ENCODE measurements at places on chromosomes 3 and 15. TPM values are rescaled to one million over a fixed set of nuclear protein-coding genes. Genes with fewer than 3 reads are reported as not detected.

HACL1 gene
- total RNA-seq = 34.7 TPM

ARL14 gene
- not detected for total RNA-seq

MAPKBP1 gene
- 25.6 TPM for total RNA-seq

PLA2G4D gene
- not detected for total RNA-seq

CBLB gene
- 128 TPM for total RNA-seq

CPA3 gene
- total RNA-seq = 2.1 TPM

EOMES gene
- not detected for total RNA-seq

SAMMSON gene
- not detected for total RNA-seq

SOX14 gene
- total RNA-seq = not detected

SSUH2 gene
- not detected for total RNA-seq

PRR20G gene
- total RNA-seq = not detected

TRH gene
- under 0.01 TPM for total RNA-seq

FAM3D gene
- not detected for total RNA-seq

DOCK3 gene
- total RNA-seq = 0.36 TPM

TUSC7 gene
- not detected for total RNA-seq

NANOGP8 gene
- 1.2 TPM for total RNA-seq

TGM4 gene
- total RNA-seq = not detected

GJD2 gene
- not detected for total RNA-seq

COLQ gene
- 1.5 TPM for total RNA-seq

TMEM44 gene
- 20.3 TPM for total RNA-seq

KCNAB1 gene
- 0.36 TPM for total RNA-seq

USP4 gene
- total RNA-seq = 20.3 TPM

ISLR2 gene
- total RNA-seq = not detected
